ENCODE measurements at places on chromosomes 5 and 9.

GRCh38 chr9:122265149-122265915 is 650 bp downstream of the MRRF start:
- DNase-seq: no peak

- DNase-seq: no peak
Observed at GRCh38 chr5:11027660-11028059, 266.6 kb upstream of the DAP start.

- DNase-seq: peak; percentile 14
Observed at GRCh38 chr5:113293068-113293974, 141.5 kb downstream of the TSSK1B start.

- DNase-seq: no peak
Observed at GRCh38 chr5:134053840-134054338, 49.1 kb upstream of the VDAC1 start.

DNA sequence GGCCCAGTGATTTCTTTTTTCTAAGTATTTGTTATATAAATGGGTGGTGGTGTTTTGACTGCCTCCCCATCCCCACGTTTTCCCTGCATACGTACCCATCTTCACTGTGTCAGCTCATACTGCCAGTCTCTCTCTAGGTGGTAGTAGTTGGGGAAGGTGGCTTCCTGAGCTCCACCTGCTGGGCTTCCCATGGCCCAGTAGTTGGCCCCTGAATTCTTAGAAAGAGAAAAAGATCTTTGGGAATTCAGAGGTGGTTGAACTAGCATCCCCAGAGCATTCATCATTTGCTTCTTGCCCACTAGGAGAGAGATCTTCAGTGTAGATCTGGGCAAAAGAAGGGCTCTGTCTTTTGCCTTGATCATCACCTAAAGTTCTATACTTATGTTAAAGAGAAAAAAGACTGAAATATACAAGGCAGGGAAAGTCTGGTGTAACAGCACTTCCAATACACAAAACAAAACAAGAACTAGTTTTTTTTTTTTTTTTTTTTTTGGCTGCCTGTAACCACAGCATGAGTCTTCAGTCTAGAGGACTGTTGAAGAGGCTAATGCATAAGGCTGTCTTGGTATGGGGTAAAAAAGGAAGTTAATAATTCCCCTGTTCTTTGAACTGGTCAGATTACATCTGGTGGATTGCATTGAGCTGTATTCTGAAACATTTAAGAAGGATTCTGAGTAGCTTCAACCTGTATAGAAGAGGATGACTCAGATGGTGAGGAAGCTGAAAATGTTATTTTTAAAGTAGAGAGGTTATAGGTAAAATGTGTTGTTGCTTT is 128.7 kb downstream of the ATG10 start:
- DNase-seq: no peak

DNA sequence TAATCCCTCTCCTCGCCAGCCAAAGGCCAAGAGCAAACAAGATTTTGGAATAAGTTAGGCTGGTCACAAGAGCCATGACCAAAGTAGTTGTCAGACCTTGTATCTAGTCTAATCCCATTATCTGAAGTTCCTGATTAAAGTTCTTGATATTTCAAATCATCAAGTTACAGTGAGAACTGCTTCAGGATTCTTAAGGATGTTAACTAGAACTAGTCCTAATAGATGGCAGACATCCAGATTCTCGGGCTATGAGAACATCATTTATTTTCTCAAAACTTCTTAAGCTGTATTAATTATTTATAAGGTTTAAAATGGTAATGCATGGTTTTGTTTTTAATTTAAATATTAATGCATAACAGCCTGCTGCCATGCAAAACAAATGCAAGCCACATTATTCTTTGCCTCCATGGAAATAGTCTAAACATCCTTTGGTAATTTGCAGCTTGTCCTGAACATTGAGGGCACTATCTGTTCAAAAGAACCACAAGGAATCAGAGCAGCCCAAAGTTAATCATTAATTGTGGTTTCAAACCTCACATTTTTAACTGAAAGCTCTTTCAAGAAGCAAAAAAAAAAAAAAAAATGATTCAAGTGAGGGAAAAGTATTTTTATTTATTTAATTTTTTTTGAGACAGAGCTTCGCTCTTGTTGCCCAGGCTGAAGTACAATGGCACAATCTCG is 95.1 kb downstream of the TTC39B start:
- no peak for DNase-seq

DNA sequence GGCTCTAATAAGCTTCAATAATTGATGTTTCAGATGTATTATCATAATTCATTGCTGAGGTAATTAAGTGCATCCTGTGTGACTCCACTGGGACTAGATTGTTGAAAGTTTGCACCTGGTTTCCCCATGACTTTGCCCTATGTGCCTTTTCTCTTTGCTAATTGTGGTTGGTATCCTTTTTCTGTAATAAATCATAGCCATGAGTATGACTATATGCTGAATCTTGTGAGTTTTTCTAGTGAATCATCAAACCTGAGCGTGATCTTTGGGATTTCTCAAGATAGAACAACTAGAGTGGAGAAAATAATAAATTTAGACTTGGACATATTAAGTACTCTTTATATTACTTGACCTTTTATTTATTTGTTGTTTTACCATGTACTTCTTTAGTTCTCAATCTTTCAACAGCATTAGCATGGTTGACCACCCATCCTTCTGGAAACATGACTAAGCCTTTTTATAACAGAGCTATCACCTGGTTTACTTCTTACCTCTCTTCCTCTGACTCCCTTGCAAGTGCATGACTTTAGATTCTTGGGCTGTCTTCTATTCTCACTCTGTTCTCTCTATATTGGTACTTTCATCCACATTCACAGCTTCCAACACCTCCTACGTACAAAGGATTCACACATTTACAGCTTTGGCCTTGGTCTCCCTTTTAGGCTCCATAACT is 239.6 kb upstream of the TAS2R1 start:
- DNase-seq: no peak

GRCh38 chr5:127351418-127351817 is 60.8 kb downstream of the MEGF10 start:
- no peak for DNase-seq

DNA sequence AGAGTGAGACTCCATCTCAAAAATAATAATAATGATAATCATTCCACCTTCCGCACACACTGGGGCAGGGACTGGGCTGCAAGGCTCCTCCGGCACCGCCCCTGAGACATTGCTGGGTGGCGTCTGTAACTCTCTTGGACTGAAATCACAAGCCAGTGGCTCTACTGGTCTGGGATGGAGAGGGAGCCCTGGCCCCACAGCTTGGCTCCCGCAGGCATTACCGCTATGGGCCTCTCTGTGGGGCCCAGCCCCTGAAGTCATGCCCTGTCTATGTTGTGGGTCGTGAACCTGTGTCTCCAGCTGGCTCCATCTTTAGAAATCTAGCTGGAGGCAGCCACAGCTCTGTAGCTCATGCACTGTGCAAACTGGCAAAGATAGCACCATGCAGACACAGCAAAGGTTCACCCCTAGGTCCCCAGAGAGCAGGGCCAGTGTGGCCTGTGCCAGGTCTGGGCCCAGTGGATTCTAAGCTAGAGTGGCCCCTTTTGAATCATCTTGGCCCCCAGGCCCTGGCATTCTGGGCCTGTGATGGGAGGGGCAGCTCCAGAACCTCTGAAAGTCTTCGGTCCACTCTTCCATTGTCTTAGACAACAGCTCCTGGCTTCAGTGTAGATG is 36.1 kb upstream of the COL5A1 start:
- peak; percentile 11 for DNase-seq

- no peak for DNase-seq
Observed at GRCh38 chr5:122291000-122291901, 20.8 kb upstream of the SNCAIP start.

DNA sequence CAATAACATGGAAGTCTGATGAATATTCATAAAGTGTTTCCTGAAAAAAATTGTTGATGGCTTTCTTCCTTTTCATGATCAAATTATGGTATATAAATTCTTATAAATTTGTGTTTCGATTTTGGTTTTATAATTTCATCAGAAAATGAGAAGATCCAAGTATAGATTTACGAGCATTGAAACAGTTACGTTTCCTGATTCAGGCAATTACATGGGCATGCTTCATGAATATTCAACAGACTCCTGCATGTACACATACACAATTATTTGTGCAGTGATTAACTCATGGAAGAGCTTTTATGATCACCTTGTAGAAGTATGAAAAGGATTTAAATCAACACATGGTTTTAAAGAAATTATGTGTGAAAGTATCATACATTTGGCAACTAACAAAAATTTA is 136.7 kb downstream of the MPDZ start:
- no peak for DNase-seq

GRCh38 chr9:137590123-137590468 is 216 bp downstream of the ZMYND19 start:
- no peak for DNase-seq

GRCh38 chr5:94316916-94317838 is 301.2 kb downstream of the KIAA0825 start:
- no peak for DNase-seq

GRCh38 chr9:132699956-132700355 is 29.7 kb downstream of the GTF3C4 start:
- DNase-seq: no peak

GRCh38 chr5:10335711-10336470 is 17.6 kb upstream of the MARCHF6 start:
- no peak for DNase-seq

- no peak for DNase-seq
Observed at GRCh38 chr5:157362012-157362411, 96.1 kb downstream of the CYFIP2 start.

DNA sequence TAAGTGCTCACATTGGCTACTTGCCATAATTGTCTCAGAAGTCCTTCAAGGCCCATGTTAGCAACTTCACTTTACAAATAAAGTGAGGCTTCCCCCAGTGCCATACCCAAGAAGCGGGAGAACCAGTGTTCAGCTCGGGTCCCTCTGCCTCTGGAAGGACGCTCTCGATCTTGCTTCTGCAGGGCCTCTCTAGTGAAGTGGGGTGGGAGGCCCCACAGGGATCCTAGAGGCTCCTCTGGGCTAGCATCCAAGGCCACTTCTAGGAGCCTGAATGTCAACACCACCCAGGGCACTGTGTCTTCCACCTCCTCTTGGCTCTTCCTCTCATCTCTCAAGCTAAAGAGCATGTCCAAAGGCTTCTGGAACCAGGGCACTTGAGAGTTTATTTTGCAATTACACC is 282.5 kb downstream of the GADD45G start:
- DNase-seq: no peak

DNA sequence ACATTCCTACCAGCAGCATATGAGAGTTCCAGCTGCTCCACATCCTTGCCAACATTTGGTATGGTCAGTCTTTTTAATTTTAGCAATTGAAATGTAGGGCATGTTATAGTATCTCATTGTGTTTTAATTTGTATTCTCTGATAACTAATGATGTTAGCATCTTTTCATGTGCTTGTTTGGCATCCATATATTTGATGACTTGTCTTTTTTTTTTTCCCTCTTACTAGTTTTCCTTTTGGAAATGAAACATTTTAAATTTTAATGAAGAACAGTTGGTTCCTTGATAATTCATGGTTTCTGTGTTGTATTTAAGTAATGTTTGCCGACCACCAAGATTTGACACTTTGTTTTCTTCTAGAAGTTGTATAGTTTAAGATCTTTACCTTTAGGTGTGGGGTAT is 8.8 kb downstream of the OGN start:
- no peak for DNase-seq

DNA sequence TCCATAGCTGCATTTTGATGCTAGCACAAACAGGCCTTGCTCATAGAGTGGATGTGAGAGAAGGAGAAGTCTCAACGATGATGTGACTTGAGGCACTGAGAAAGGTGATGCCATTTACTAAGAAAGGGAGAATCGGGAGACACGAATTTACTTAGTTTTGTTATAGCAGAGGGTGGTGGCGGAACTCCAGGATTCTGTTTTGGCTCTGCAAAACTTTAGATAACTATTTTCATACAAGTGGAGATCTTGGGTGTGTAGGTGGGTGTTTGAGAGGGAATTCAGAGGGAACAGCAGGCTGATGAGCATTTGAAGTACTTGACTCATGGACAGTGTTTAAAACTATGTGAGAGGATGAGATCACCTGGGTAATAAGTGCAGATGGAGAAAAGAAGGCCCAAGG is 43.2 kb downstream of the CACNA1B start:
- no peak for DNase-seq

GRCh38 chr9:84151640-84152039 is 171.0 kb downstream of the RMI1 start:
- DNase-seq: no peak

GRCh38 chr5:52920929-52921328 is 68.2 kb upstream of the ITGA2 start:
- no peak for DNase-seq

- no peak for DNase-seq
Observed at GRCh38 chr5:153601377-153601776, 110.9 kb downstream of the GRIA1 start.

- DNase-seq: no peak
Observed at GRCh38 chr9:27404661-27405060, 107.7 kb upstream of the EQTN start.

DNA sequence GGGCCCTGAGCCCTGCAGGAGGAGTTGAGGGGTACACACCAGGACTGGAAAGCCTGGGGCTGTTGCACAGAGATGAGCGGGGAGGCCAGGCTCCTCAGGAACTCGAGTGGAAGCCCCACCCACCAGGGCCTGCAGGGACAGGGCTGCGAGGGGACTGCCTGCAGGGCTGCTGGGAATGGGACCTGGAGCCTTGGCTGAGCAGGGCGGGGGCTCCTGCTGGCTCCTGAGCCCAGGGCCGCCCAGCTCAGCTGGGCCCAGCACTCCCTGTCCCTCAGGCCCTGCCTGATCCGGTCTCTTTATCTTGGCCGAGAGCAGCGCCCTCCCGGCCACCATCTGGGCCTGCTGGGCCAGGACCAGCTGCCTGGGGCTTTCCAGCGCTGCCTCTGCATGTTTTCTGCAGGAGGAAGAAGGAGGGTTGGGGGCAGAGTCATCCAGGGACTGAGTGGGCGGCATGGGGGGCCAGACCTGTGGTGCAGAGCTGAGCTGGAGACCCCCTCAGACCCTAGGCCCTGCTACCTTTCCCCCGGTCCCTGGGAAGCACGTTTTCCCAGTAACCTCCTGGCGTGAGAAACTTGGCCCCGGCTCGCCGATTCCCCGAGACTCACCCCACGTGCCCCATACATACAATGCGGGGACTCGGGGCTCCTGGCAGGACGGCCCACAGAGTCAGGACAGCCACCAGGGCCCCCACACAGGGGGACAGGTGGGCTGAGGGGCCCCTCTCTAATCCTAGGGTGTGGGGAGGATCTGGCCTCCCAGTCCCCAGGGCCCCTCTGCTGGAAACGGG is 9.4 kb downstream of the LCN12 start:
- DNase-seq: no peak

Data from tibial nerve (tissue), 4 donors.